ENCODE measurements at places on chromosomes 11 and 22. TPM values are rescaled to one million over a fixed set of nuclear protein-coding genes. Genes with fewer than 3 reads are reported as not detected.

The PAMR1 gene
- total RNA-seq: 1.6 TPM

The OR51B2 gene
- not detected for total RNA-seq

The C11orf16 gene
- not detected for total RNA-seq

The FBLN1 gene
- total RNA-seq: 0.65 TPM

The DRD2 gene
- not detected for total RNA-seq

The TTC28 gene
- total RNA-seq: 39.7 TPM

The FGF19 gene
- not detected for total RNA-seq

The EXPH5 gene
- under 0.01 TPM for total RNA-seq

The GLYATL2 gene
- not detected for total RNA-seq

The TUT1 gene
- total RNA-seq: 11.8 TPM

The ZNF215 gene
- 4.1 TPM for total RNA-seq

The C11orf97 gene
- total RNA-seq: not detected

The ANGPTL5 gene
- total RNA-seq: 0.19 TPM

The BTG4 gene
- not detected for total RNA-seq

The PTPRJ gene
- total RNA-seq: 3.3 TPM

The MPPED2 gene
- total RNA-seq: 0.33 TPM

The SYCE3 gene
- total RNA-seq: not detected

The NPAS4 gene
- not detected for total RNA-seq

The SCUBE1 gene
- total RNA-seq: 0.98 TPM

The HDHD5 gene
- 51.0 TPM for total RNA-seq

The SOX6 gene
- total RNA-seq: 0.67 TPM

The LIF gene
- 0.19 TPM for total RNA-seq

The CDKN1C gene
- total RNA-seq: 5.6 TPM

The SCGB1D2 gene
- not detected for total RNA-seq

The SAAL1 gene
- 17.0 TPM for total RNA-seq

The MSANTD2 gene
- total RNA-seq: 15.4 TPM

The HBE1 gene
- not detected for total RNA-seq

The RDX gene
- total RNA-seq: 168 TPM
